Hematopoietic multipotent progenitor cell treated with erythropoietin and hydrocortisone succinate and interleukin-3 and kit ligand, for 6 days (in vitro differentiated cells): ENCODE measurements at places on chromosomes 4 and X.

- no peak for DNase-seq
Measured at GRCh38 chr4:139985401-139985800, 168.6 kb downstream of the MAML3 start.

GRCh38 chr4:150192986-150193385 is 114.7 kb downstream of the DCLK2 start:
- no peak for DNase-seq

DNA sequence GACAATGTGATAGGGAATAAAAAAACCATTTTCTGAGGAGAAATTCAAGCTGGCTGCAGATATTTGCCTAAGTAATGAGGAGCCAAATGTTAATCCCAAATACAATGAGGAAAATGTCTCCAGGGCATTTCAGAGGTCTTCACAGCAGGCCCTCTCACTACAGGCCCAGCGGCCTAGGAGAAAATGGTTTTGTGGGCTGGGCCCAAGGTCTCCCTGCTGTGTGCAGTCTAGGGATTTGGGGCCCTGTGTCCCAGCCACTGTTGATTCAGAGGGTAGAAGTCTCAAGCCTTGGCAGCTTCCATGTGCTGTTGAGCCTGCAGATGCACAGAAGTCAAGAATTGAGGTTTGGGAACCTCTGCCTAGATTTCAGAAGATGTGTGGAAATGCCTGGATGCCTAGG is 778.7 kb downstream of the CENPC start:
- no peak for DNase-seq

DNA sequence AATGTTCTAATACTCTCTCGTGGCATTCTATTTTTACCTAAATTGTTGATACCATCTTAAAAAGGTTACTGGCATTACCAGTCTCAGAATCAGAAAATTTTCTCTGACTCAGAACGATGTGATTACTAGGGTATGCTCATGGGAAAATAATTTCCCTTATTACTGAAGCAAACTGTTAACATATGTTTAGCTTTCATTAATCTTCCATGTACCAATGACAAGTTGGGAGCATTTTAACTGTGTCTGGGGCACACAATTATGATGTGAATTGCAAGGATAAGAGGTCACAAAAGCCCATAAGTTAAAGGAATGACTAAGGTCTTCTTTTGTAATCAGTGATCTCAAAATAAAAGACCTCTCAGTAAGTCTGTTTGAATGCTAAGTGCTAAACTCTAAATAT is 1254.6 kb downstream of the PCDH18 start:
- DNase-seq = no peak

DNA sequence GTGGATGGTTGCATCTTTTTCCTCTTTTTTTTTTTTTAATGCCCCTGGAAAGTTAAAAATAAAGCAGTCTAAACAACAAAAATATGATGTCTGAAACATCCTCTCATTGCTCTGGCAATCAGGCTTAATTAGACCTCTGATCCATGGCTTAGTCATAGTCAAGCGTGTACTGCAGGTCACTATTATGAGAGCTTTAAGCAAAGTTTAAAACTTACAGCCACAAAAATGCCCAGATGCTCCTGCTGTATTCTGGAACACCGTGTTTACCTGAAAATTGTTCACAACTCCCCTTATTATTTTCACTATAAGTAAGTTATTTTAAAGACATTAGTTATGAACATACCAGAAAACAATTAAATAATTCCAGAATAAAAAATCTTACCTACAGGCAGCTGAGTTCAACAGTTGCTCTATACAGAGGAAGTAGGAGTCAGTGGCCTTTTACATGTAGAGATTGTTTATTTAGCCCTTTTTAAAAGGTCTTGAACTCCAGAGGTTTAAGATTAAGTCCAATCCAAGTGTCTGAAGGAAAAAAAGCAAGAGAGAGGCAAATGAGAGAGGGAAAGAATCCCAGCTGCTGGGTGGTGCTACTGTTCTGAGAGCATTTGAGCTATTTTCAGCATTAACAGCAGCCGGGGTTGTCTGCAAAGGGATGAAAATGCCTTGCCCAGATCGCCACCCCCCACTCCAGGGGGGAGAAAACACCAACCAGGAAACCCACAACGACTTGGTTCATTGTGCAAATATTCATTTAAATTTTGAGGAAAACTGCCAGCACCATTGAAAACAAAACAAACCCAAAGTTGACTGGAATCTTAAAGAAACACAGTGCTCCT is 36.9 kb downstream of the SORBS2 start:
- no peak for DNase-seq

DNA sequence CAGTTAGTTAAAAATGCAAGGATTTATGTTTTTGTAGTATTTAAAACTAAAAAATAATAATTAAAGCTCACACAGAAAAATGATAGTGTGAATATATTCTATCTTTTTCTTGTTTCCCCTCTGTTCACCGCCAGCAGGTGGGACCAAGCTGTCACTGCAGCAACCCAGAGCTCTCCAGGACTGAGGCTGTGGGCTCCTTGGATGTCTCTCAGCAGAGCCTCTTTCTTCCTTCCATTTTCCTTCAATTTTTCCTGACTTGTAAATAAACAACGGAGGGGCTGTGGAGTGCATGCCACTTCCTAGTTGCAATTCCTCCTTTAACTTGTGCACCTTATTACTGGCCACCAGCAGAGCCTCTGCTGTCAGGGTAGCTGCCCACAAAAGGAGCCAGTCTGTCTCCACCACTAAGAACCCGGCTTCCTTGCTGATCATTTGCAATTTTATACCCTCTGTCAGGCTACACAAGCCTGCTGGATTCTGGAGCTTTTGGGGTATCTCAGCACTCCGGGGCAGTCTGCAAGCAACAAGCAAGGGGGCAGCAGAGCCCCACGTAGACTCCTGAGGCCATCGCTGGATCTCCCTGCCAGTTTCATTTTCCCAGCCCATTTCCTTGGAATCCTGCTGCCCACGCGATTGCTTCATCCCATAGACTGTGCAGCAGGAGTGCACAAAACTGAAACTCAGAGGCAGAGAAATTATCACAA is 1467.4 kb downstream of the C4orf33 start:
- DNase-seq = no peak

- DNase-seq = no peak
Measured at GRCh38 chr4:147326591-147326990, 154.3 kb upstream of the EDNRA start.
